ENCODE measurements at places on chromosomes 7 and 10.

DNA sequence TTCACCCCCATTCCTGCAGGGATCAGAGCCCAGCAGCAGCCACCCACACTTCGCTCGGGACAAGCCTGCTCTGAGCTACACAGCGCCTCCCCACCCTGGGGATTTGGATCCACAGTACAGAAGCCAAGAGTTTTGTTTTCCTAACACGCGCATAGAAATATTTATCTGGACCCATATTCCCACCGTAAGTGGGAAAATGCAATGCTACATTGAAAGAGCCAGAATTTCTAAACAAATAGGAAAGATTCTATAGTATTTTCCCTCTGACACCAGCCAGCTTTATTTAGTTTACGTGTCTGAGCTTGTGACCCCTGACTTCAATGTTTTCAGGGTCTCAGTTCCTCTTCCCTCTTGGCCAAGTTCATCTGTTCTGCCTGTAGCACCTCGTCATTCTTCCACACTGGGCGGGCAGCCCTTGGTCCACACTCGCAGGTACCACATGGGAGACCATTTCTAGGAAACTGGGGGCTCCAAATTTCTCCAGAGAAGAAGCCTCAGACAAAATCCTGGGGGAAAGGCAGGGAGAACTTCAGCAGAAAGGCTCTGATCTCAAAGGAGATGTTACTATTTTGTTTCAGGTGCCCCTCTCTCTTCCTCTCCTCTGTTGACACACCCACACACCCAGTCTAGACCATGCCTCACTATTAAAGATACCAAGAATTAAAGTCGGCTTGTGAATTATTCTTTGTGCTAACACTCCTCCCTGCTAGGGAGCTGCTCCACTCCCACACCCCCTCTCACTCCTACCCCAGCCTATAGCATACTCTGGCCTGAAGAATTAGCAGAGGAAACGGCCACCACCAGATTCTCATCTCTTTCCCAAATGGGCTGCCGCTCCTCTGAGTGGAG, 116.0 kb upstream of the PCGF5 start:
- DNase-seq: no peak

DNA sequence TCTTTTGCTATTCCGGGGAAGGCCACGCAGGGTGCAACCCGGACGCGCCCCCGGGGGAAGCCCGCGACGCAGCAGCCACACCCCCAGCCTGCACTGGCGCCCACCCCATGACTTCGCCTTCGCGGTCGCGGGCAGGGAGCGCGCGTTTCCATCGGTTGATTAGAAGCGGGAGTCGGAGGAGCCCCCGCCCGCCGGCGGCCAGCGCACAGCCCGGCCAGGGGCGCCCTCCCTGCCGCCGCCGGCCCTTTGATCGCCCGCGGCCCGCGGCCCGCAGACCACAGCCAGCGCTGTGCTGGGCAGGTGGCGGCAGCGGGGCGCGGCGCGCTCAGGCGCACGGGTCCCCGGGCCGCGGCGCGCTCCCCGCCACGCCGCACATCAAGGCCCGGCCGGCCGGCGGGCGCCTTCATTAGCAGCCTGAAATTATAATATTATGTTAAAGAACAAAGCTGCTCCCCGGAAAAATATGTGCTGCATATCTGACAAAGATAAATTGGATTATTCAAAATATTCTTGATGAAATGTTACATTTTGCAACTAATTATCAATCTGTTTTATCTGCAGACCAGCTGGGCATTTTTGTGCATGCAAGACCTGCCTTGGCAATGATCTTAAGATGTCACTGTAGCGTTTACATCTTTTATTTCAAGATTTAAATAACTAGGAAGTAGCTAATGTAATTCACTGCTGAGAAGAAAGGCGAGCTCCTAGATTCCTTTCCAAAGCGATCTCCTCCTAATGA, 160.7 kb upstream of the MKI67 start:
- no peak for DNase-seq

- no peak for DNase-seq
Observed at GRCh38 chr10:60135020-60135419, 228.7 kb upstream of the CCDC6 start.

DNA sequence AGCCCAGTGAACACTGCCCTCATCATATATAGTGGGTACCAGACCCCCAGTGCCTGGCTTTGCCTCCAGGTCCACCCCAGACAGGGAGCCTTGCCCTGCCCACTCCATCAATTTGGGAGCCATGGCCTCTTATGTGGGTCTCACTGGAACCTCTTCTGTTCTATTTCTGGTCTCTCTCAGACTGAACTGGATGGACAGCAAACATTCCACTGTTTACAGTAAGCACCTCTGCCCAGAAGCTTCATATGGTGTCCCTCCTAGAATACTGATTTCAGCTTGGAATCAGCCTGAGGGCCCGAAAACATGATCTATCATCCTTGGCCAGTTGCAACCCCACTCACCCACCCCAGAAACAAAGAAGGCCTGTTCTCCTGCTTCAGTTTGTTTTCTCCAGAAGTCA, 81.0 kb upstream of the SLF2 start:
- no peak for DNase-seq

GRCh38 chr7:81211204-81211933, 292.5 kb upstream of the SEMA3C start:
- DNase-seq: no peak

DNA sequence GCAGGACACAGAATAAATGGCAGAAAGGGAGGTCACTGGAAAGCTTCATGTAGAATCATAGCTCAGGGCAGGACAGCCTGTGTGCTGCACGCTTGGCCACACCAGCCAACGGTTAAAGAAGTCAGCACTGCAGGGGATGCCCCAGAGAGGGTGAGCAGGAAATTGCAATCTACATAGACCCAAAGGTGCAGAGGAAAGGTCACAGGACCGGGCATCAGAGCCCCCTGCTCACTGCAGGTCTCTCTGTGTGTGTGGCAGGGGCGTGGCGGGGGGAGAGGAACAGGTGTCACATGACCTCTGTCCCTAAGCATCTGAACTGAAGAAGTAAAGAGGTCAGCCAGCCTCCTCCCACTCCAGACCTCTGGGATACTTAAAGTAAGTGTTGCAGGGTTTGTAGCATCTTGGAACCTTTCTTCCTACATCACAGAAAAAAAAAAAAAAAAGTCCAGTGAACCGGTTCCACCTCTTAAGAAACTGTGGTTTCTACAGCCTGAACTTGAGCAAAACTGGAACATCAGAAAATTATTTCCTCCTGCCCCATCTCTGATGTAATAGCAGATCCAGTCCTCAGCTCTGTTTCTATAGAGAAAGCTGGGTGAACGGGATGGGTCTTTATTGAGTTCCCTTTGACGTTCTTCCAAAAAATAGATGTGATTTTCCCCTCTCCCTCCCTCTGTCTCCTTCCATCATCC, 64.3 kb downstream of the RGS10 start:
- DNase-seq: no peak

DNA sequence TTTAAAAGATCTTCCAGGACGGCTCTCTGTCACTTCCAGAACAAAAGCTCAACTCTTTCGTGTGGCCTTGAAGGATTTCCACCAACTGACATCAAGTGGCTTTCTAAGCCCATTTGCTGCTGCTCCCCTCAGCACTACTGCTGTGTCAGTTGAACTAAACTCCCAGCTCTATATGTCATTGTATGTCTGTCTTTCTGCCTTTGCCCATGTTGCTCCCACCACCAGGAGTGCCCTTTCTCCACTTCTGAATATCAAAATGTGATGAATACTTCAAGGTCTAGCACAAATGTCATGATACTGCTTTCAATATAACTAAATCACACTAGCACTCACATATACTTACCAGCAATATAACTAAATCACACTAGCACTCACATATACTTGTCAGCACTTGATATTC, 138.3 kb downstream of the ATXN7L1 start:
- DNase-seq: no peak

DNA sequence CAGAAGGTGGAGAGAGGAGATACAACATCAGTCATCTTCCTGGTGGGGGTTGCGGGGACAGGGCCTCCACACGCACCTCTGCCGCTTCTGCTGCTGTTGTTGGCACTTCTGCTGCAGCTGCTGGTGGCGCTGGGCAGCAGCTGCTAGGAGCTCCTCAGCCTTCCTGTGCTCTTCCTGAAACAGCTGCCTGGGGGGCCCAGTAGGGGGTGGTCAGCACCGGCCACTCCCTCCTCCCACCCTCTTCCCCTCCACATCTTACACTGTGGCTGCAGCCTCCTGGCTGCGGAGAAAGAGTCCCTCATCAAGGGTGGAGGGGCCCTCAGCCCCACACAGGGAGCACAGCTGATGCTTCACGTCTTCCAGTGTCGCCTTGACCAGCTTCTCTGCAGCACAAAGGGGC, 9.9 kb downstream of the SYCE1 start:
- no peak for DNase-seq

GRCh38 chr10:51524041-51524440, 175.4 kb downstream of the CSTF2T start:
- DNase-seq: no peak

DNA sequence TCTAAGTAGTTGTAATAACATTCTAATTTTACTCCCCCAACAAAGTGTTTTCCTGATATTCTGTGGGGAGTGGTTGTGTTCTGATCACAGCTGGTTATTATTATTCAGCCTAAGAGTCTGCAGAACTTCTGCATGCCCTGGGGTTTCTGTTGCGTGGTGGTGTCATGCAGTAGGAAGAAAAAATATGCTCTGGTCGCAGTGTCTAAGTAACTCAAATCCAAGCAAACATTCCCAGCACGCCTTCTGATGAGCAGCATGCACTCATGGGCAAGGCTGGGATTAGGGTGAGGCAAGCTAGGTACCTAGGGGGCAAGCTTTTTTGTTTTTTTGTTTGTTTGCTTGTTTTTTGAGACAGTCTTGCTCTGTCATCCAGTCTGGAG, 112.8 kb upstream of the KMT2E start:
- no peak for DNase-seq

- no peak for DNase-seq
Observed at GRCh38 chr7:94028768-94029167, 24.6 kb upstream of the BET1 start.

GRCh38 chr10:119667562-119668328, 16.6 kb downstream of the BAG3 start:
- no peak for DNase-seq

- no peak for DNase-seq
Observed at GRCh38 chr7:120799147-120799546, 58.8 kb downstream of the TSPAN12 start.

- DNase-seq: no peak
Observed at GRCh38 chr10:97810446-97810845, 38.6 kb upstream of the SFRP5 start.

DNA sequence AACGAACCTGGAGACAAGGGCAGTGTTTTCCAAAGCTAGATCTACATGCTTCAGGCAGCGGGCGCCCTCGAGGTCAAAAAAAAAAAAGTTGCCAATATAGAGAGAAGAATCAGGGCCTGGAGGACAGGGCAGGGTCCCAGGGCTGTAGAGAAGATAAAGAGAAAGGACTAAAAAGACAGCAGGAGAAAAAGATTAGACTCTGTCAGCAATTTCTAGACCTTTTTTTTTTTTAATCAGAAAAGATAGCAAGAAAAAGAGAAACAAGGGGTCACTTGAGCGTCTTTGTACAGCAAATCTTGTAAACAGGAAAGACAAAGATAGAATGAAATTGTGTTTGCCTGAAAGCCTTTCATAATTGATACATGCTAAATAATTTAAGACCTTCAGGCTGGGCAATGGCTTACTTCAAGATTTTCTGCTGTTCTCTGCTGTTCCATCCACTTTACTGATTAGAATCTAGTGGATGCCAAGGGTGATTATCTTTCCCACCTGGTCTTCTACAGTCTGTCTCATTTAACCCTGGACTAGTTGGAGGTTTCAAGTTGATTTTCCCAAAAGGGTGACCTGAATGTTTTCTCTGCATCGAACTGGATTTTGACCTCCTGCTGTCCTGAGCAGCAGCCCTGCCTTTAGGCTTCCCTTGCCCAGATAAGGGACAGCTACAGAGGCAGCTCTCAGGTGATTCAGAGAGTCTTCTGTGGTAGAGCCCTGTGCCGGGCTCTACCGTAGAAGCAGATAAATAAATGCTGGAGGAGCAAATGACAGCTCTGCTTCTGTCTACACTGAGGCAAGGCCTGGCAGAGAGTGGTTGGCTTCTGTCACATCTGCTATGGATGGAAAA, 5.1 kb downstream of the LMOD2 start:
- DNase-seq: no peak

- no peak for DNase-seq
Observed at GRCh38 chr7:158447506-158448171, 140.0 kb downstream of the PTPRN2 start.

DNA sequence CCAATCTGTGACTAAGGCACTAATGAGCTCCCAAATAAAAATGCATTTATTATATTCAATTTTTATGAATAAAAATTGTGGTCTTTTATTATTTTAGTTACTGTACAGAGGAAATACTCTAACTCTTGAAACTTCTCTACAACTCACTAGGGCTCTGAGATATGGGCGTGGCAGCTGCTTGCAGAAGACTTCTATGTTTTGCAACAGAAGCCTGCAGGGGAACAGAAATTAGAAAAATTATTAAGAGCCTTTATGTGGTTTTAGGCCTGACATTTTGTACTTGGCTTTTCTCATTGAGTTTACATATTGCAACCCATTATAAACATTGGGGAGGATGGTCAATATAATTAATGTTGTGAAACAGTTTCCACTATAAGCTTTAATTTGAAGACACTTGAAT, 581.4 kb downstream of the TNS3 start:
- DNase-seq: no peak

- DNase-seq: no peak
Observed at GRCh38 chr10:123021517-123021916, 12.7 kb downstream of the ACADSB start.

GRCh38 chr7:131683536-131684125, 127.2 kb upstream of the PODXL start:
- DNase-seq: no peak

- DNase-seq: no peak
Observed at GRCh38 chr10:29839826-29840515, 205.2 kb upstream of the SVIL start.

- DNase-seq: no peak
Observed at GRCh38 chr7:128849804-128850490, 12.7 kb upstream of the ATP6V1F start.

DNA sequence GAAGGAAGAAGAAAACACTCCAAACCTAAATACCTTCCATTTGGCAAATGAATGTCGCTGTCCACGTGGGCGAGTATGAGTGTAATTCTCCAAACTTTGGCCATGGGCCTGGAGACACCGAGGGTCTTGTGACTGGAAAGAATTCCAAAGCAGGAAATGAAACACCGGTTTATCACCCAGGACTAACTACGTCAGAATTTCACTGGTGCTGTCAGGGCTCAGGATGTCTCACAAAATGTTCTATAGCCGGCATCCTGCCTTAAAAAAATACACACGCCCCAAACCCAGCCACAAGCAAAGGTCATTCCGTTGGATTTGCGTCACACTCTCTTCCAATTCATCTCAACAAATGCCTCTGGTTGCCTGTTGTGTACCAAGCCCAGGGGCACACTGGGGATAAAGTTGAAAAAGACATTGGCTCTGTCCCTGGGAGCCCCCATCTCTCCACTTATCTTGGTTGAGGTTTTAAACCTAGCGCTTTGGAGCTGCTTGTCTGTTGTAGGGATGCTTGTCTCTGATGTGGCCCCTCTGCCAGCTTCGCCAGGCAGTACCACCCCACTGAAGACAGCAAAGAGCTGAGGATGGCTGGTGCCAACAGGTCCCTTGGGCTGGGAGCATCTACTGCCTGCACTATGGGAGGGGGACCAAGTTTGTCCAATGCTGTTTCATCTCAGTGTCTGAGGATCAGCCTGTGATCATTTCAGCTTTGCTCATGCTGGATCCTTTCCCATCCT, 31.2 kb downstream of the GSTO2 start:
- no peak for DNase-seq

All from CD4-positive, CD25-positive, alpha-beta regulatory T cell (primary cell).